Anterior cingulate cortex (tissue), 58 donors: ENCODE measurements at places on chromosomes 11 and 22.

DNA sequence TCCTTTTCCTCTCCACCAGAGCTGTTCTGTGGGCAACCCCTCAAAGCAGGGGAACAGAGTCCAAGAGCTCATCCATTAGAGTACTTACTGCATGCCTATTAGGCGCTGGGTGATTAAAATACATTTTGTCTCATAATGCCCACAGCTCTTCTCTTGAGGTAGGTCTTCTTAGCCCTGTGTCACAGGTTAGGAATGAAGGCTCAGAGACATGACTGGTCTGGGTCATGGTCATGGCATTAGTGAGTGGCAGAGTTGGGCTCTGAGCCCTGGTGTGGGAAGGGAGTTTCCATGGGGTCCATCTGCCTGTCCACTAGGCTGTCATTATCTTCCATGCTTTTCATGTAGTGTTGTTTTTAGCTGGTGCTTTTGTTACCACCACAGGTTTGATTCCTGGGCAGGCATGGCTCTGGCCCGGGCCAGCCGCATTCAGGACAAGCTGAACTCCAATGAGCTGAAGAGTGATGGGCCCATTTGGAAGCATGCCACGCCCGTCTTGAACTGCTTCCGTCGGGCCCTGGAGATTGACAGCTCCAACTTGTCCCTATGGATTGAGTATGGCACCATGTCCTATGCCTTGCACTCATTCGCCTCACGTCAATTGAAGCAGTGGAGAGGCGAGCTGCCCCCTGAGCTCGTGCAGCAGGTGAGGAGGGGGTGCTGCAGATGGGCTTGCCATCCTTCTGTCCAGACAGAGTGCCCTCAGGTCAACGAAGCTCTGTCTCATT lies 76.1 kb downstream of the CABIN1 start:
- DNase-seq, result no peak

GRCh38 chr22:16970446-16970845 lies 37.6 kb downstream of the GAB4 start:
- no peak for DNase-seq

- DNase-seq, result no peak
Observed at GRCh38 chr11:17257196-17257595, 19.3 kb upstream of the NUCB2 start.

GRCh38 chr11:106160494-106160893 lies 83.0 kb downstream of the AASDHPPT start:
- DNase-seq, result no peak

DNA sequence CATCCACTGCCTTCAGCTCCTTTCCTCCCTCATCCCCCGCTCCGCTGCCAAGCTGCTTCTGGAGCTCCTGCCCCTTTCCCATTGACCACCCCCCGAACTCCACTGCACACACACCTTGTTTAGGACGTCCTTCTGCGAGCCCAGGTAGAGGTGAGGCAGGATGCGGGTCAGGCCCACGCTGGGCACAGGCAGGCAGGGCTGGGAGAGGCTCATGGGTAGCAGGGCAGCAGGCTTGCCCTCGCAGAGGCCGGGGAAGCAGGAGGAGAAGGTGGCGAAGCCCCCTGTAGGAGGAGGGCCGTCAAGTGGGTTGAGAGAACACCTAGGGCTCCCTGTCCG lies 13.3 kb downstream of the DUSP8 start:
- DNase-seq, result no peak
